ENCODE measurements at places on chromosomes 7 and 10. TPM values are rescaled to one million over a fixed set of nuclear protein-coding genes. Genes with fewer than 3 reads are reported as not detected.

Gene RADIL
- 0.29 TPM for total RNA-seq

Gene BTBD16
- not detected for total RNA-seq

Gene TMEM140
- total RNA-seq = 13.8 TPM

Gene EXOC6
- 5.0 TPM for total RNA-seq

Gene HOXA6
- total RNA-seq = 5.0 TPM

Gene TMEM229A
- not detected for total RNA-seq

Gene WDFY4
- total RNA-seq = 0.36 TPM

Gene SERPINE1
- 278 TPM for total RNA-seq

Gene TRPV5
- not detected for total RNA-seq

Gene SEMA4G
- under 0.01 TPM for total RNA-seq

Gene TSPAN12
- 1.8 TPM for total RNA-seq

Gene VAX1
- total RNA-seq = not detected

Gene C7orf33
- total RNA-seq = not detected

Gene CYP2E1
- total RNA-seq = 1.8 TPM

Gene ZP3
- total RNA-seq = 3.5 TPM
